Brain (organoid and tissue), 16 donors: ENCODE measurements at places on chromosomes 1 and 21. TPM values are rescaled to one million over a fixed set of nuclear protein-coding genes. Genes with fewer than 3 reads are reported as not detected.

DNA sequence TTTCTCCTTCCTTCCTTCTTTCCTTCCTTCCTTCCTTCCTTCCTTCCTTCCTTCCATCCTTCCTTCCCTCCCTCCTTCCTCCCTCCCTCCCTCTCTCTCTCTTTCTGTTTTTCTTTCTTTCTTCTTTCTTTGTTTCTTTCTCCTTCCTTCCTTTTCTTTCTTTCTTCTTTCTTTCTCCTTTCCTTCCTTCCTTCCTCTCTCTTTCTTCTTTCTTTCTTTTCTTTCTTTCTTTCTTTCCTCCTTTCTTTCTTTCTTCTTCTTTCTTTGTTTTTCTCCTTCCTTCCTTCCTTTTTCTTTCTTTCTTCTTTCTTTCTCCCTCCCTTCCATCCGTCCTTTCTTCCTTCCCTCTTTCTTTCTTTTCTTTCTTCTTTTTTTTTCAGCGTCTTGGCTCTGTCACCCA lies 18.1 kb upstream of the IL19 start:
- no peak for DNase-seq

GRCh38 chr1:201329286-201329685 lies 46.0 kb downstream of the PKP1 start:
- no peak for DNase-seq

DCST1 gene
- not detected for polyA plus RNA-seq

GRCh38 chr1:175287377-175287776 lies 94.8 kb upstream of the KIAA0040 start:
- no peak for DNase-seq

DNA sequence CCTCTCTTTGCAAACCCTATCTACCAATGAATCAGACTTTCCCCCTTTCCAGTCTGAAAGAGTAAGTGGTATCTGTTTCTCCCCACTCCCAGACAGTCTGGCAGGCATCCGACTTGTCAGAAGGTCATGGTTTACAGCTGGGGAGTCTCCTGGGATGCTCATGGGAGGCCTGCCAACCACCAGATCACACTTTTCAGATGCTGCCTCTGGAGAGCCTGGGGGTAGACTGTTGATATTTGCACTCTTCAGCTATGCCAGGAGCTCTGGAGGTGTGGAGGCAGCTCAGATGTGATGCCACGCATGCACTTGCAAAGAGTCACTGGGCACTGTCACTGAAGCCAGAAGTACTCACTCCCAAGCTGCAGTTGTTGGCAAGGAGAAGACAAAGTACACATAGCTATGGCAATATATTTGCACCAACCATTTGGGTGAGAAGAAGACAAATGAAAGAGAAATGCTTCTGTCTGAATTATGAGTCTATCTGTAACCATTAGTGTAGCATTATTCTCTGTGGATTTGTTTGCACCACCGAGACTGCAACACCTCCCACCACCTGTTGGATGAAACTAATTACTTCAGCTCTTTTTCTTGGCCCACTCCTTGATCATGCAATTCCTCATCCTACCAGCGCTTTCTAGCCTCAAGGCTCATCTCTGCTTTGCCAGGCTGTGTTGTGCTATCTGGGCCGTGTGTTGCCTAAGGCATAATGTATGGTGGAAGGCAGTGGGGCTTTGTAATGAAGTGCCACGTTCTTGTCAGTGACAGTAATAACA lies 133.0 kb upstream of the SPAG17 start:
- DNase-seq: no peak

RHCE gene
- polyA plus RNA-seq: 2.3 TPM

GRCh38 chr1:225449261-225449660 lies 21.4 kb upstream of the LBR start:
- no peak for DNase-seq

DNA sequence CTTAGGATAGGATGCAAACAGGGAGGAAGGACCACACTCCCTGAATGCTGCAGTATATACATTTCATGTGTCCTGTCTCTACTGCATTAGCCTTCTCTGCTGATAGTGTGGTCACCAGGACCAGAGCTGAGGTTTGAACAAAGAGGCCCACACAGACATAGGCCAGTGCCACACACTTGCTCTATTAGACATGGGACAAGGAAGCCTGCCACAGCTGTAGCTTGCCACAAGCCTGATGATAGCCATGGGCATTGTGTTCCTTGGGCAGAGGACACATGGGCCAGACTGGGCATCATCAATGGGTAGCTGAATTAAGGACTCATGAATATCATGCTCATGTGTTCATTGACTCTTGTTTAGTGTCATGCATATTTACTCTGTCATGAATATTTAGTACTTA lies 10.4 kb downstream of the CAMSAP2 start:
- no peak for DNase-seq

DNA sequence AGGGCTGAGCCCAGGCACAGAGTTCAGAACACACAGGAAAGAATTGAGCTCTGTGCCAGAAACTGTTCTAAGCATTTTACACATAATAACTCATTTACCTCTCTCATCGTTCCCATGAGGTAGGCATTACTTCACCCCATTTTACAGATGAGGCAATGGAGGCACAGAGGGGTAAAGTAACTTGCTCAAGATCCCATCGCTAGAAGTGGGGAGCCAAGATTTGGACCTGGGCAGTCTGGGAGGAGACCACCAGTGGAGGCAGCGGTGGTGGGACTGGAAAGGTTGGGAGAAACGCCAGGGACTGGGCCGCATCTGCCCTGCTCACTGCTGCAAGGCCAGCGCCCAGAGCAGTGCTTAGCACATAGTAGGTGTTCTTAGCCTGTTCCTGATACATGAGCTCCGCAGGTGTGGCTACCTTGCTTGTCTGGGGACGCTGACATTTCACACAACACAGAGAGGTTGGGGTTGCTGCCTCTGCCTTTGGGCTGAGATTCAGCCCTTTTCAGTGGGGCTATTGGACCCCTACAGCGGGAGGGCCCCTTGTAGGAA lies 27.8 kb upstream of the EPS8L3 start:
- no peak for DNase-seq

PGD gene
- 308 TPM for polyA plus RNA-seq

DNA sequence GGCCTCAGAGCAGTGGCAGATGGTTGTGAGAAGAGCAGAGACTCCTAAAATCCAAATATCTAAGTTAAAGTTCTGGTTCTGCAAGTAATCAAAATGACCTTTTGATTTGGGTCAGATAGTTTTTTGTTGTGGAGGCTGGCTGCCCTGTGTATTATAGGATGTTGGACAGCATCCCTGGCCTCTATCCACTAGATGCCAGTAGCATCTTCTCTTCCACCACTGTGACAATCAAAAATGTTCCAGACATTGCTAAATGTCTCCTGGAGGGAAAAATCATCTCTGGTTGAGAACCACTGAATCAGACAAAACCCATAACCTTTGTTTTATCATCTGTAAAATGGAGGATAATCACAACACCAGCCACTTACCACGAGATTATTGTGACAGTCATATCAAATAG lies 5.9 kb upstream of the DPT start:
- DNase-seq: no peak

GRCh38 chr1:179888071-179888470 lies 6.0 kb downstream of the TOR1AIP1 start:
- no peak for DNase-seq

PRRX1 gene
- 2.5 TPM for polyA plus RNA-seq

- DNase-seq: no peak
These were observed 20.9 kb upstream of the RAB4A start for GRCh38 chr1:229249854-229250644.

HES5 gene
- 1.6 TPM for polyA plus RNA-seq

DNA sequence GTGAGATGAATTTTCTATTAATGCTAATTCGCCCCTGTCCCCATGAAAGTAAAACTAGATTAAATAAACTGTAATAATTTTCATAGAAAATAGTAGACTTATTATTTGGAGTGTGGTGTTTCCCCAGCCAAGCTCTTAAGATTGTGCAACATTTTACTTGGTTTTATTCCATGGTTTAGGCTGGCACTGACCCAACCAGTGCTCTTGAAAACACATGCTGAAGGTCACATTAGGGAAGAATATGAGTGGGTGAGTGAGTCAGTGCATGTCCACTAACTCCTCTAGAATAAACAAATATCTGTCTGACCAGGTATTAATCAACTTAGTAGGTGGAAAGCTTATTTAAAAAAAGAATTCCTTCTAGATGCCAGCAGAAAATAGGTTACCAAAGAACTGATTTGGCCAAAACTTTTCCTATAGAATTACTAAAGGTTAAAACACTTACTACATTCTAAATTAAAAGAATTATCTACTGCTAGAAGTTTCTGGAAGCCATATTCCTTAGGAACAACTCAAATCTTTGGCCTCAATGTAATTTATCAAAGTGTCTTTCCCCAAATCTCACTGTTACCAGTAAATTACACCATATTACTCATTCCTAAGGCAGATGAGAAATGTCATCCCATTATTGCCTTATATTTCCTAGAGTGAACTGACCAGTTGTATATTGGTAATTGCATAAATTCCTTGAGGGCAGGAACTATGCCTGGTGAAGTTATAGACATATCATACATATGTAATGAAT lies 89.7 kb upstream of the RGS1 start:
- DNase-seq: no peak

SEMA4A gene
- polyA plus RNA-seq: 6.6 TPM

DNA sequence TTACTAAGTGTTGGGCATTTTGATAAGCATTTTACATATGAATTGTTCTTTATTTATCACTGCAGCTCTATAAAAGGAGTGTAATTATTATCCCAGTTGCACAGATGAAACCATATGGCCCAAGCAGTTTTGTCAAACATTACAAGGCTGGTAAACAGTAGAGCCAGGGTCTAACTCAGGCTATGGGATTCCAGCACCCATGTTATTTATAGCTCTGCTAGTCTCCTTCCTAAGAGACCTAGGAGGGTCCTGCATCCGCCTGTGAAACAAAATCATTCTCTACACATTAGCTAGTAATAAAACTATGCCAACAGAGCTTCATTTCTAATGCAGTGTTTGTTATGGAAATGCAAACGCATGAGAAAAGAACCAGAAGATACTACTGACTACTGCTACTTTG lies 58.6 kb downstream of the IL23R start:
- no peak for DNase-seq

FMOD gene
- polyA plus RNA-seq: 7.9 TPM

EDN2 gene
- polyA plus RNA-seq: not detected

- no peak for DNase-seq
These were observed 5.6 kb downstream of the BTBD8 start for GRCh38 chr1:92085727-92086126.

GRCh38 chr1:192707978-192708547 lies 72.1 kb downstream of the RGS13 start:
- no peak for DNase-seq

DNA sequence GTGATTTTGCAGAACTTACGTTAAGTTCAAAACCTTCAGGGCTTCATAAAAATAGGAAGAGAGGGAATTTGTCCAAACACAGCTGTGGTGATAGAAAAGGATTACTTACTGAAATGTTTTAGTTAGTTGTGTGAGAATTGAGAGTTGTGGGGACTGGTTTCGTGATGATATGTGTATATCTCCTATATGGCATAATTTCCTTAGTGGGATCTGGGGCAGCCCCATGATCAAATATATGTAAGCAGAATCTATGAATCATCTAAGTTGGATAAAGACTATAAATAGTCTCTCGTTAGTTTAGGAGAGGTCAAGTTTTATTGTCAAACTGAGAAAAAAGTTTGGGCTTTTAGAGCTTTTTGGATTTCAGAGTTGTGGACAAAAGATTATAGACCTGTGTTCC lies 14.9 kb downstream of the MTR start:
- DNase-seq: no peak

DNA sequence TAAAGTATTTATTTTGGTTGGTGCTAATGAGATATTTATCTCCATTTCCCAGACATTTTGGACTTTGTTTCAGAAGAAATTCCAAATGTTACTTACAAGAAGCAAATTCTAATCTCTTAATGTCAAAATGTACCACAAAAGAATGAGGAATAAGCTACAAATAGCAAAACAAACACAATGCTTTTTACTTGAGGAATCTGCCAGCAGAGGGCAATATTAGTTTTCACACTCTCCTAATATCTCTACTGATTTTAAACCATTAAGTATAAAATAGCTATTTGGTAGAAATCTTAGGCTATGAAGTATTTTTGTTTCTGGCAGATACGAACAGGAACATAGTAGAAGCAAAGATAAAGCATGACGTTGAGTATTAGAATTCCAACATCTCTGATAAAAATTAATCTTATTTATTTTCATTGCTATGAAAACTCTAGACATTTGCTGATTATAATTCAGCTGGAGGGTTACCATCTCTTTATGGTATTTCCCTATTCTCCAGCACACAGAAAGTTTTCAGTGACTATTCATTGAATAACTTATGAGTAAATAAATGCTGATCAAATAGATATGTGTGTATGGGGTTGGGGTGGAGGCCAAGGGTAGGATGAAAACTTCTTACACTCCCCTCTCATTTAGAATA lies 13.4 kb upstream of the HMCN1 start:
- DNase-seq: peak; percentile 78

WNT9A gene
- 3.4 TPM for polyA plus RNA-seq

DNA sequence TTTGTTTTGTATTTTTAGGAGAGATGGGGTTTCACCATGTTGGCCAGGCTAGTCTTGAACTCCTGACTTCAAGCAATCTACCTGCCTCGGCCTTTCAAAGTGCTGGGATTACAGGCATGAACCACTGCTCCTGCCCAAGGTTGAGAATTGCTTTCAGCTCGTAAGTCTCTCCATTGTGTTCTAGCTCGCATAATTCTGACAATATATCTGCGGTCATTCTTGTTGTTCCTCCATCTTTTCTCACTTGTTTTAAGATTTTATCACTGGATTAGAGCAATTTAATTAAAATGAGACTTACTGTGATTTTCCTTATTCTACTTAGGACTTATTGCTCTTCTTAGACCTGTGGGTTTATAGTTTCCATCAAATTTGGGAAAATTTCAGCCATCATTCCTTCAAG lies 102.9 kb downstream of the AHCTF1 start:
- DNase-seq: no peak

FOXJ3 gene
- polyA plus RNA-seq: 44.2 TPM

CRP gene
- polyA plus RNA-seq: not detected

DNA sequence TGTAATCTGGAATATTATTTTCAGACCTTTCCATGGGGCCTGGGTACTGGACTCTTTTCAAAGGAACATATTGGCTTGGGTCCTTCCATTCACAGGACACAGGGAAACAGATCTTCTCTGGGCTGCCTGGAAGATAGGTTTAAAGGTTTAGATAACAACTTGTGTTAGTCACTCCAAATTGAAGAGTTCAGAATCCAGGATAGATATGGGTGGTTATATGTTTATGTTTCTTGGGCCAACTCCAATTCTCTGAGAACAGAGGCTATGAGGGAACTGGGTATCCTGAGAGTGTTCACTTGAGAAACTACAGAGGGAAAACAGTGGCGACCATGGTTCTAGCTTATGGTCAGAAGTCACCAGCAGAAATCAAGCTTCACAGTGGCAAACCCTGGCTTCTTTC lies 8.7 kb upstream of the PIGM start:
- DNase-seq: no peak

SLC45A1 gene
- polyA plus RNA-seq: 12.6 TPM
